ENCODE measurements at places on chromosomes 4 and X.

GRCh38 chrX:134671294-134671693, 13.0 kb upstream of the PLAC1 start:
- no peak for DNase-seq

GRCh38 chr4:184099535-184099966, 118.1 kb downstream of the ENPP6 start:
- no peak for DNase-seq

GRCh38 chrX:153060095-153060445, 3.8 kb downstream of the PNMA3 start:
- DNase-seq, result no peak

GRCh38 chrX:108235986-108236385, 144.4 kb downstream of the ATG4A start:
- no peak for DNase-seq

GRCh38 chr4:106529348-106530023, 160.9 kb upstream of the GIMD1 start:
- no peak for DNase-seq

DNA sequence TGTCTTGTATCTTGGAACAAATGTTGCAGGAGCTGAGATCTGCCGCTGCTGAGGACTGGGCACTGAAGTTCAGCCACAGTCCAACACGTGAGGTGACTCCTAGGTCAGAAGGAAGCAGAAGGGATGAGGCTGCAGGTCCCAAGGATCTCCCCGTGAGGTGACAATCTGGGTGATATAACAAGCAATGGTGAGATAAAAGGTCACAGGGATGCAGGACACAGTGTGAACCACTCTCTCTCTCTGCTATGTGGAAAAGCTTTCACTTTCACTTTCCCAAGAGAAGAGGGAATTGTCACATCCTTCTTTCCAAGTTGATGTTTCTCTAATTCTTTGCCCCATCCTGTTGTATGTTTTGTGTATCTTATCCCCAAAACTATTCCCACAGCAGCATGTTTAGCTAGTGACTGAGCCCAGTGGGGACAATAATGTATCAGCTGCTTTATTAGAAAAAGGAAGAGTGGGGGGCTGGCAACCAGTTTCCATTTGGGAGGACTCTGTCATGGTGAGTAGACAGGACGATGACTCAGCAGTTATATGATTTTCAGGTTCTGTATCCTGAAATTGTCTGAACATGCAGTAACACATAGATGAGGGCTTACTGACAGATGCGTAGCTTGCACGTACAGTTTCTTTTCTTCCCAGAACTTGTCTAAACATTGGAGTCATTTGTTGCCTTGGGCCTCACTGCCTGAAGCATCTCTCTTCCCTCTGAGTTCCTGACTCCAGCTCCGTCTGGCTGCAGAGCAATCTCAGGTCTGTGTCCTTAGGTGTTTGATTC, 1415.8 kb upstream of the TENM3 start:
- DNase-seq, result no peak

DNA sequence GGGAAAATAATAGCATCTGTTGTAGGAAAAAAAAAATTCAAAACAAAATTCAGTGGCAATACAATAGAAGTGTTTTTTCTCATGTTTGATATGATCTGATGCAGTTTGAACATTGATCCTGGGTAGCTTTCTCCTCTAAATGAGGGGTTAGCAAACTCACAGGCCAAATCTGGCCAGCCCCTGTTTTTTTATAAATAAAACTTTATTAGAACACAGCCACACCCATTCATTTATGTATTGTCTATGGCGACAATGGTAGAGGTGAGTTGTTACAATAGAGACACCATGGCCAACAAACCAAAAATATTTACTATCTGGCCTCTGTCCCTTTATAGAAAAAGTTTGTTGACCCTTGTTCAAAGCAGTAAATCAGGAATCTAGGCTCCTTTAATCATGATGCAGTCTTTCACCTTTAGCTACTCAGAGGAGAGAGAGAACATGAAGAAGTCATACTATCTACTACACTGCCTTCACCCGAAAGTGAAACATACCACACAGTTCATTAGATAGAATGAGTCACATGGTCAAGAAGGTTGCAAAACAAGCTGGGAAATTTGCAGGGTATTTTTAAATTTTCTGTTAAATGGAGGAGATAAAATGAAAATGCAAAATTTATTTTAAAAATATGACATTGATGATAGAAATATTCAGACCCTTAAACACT, 186.6 kb upstream of the MAOA start:
- DNase-seq, result no peak

GRCh38 chr4:10577018-10577417, 107.5 kb downstream of the CLNK start:
- no peak for DNase-seq

- DNase-seq, result no peak
Observed at GRCh38 chr4:102612210-102612609, 111.1 kb downstream of the NFKB1 start.

GRCh38 chrX:46447384-46447783, 97.8 kb downstream of the ZNF674 start:
- peak; percentile 1 for DNase-seq

DNA sequence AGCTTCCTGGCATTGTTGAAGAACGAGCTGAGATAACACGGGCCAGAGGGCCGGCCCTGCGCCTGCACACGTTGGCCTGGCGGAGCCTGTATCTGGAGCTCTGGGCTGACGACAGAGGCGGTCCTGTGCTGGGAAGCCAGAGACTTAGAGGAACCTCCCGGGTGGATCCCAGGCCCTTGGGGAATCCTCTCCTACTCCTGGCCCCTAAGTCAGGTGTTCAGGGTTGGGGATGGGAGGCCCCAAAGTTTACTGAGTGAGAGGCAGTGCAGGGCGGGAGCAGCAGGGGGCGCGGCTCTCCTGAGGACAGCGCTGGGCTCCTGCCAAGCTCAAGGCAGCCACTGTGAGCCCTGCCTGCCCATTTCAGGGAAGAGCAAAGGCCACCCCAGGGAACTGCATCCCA, 2.5 kb upstream of the HTRA3 start:
- no peak for DNase-seq

GRCh38 chr4:54999003-54999402, 126.4 kb downstream of the KDR start:
- DNase-seq, result no peak
